ENCODE measurements at places on chromosomes 4 and X.

DNA sequence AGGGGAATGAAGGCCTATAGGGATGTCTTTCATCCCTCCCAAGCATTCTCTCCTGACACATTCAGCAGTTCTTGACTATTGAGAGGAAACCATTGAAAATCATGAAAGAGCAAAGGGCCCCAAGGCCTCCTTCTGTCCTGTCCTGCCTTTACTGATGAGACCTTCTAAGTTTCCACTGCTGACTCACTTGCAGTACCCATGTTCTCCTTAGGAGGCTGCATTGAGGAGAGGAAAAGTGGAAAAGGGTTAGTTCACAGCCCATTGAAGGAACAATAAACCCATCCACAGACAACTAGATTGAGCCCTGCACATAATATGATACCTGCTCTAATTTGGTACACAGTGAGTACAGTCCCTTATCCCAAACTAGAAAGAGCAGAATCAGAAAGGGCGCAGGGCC, 115.1 kb upstream of the PNPLA4 start:
- no peak for DNase-seq

DNA sequence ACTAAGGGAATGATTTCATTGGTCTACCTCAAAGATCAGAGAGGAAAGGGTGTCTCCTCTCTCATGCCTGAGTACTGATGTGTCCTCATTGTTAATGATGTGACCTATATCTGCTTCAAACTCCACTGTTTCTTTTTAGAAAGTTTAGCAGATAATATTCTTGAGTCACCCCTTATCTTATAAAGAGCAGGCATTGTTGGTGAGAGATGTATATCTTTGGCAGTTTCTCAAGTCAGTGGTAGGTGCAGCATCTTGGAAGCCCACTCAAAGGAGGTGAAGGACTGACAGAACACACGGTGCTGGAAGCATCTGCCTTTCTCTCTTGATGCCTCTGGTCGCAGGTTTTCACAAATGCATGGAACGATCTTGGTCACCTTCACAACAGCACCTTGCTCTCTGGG, 71.2 kb downstream of the ZNF518B start:
- no peak for DNase-seq

GRCh38 chr4:152232271-152232670, 303.6 kb downstream of the FBXW7 start:
- no peak for DNase-seq

- no peak for DNase-seq
Measured at GRCh38 chr4:186150926-186151325, 40.4 kb upstream of the CYP4V2 start.

- DNase-seq: no peak
Measured at GRCh38 chr4:89753601-89754066, 83.3 kb downstream of the SNCA start.

- DNase-seq: no peak
Measured at GRCh38 chrX:154727871-154728270, 23.0 kb downstream of the GAB3 start.

GRCh38 chrX:123740536-123740935, 7.7 kb upstream of the THOC2 start:
- no peak for DNase-seq

DNA sequence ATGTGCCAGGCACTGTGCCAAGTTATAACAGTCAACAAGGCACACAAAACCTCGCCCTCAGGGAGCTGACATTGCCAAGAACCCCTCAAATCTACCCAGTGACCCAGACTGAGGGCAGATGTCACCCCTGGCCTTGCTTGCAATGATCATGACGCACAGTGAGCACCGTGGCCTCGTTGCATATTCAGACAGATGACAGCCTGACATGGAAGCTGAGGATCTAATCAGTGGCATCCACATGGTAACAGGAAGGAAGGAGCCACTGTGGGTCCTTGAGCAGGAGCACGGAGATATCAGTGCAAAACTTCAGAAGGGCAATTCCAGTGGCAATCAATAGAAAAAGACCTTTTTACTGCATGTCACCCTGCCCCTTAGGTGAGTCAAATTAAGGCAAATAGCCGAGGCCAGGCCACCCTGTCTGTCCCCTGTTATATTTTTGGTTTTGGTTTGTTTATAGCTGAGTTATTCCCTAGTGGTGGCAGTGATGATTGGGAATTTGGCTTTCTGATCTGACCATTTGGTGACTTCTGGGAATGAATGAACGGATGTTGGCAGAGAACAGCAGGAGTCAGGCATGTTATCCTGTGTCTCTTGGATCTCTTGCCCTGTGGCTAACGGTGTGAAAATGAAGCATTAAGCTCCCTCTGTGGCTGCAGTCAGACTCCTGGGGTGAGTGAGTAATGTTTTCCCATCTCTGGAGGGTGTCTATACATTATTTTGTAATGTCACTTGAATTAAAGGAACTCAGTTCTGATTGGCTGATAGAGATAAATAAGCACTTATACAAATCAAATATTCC, 20.4 kb downstream of the WDR13 start:
- no peak for DNase-seq

- DNase-seq: no peak
Measured at GRCh38 chrX:66030505-66031317, 9.2 kb downstream of the VSIG4 start.

GRCh38 chr4:10612476-10612875, 72.1 kb downstream of the CLNK start:
- no peak for DNase-seq

- no peak for DNase-seq
Measured at GRCh38 chr4:85459736-85460135, 15.2 kb upstream of the ARHGAP24 start.

GRCh38 chrX:134482371-134482770, 22.4 kb downstream of the HPRT1 start:
- DNase-seq: no peak

GRCh38 chr4:60223208-60223923, 976.8 kb upstream of the ADGRL3 start:
- no peak for DNase-seq

DNA sequence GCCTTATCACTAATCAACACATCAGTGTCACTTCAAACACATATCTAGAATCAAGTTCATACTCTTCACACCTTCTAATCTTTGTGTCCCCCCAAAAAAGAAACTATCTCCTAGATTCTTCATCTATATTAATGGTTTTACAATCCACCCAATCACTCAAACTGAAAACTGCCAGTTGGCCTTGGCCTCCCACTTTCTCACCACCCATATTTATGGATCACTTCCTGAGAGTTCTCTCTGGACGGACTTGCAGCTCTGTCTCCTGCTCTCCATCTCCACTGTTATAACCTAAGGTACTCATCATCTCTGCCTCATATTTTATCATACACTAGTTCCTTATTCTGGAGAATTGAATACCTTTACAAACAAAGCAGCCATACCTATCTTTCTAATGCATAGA, 106.1 kb upstream of the ATOH1 start:
- DNase-seq: no peak

- DNase-seq: no peak
Measured at GRCh38 chr4:41734371-41734770, 14.2 kb downstream of the PHOX2B start.

DNA sequence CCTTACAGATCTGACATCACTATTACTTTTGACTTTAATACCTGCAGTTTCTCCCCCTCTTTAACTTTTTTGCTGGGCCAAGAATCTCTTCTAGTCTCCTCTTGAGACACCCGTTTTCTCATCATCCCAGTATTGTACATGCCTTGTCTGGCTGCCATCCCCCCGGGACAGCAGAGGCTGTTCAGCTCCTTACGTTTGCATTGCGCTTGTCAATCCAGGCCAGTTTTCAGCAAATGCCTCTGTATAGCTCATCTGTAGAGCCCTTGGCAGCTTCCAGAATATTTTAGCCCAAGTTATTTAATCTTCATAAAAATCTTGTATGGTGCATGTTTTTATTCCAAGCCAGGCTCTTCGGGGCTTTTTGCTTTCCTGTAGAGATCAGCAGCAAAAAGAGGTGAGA, 22.3 kb upstream of the HOPX start:
- no peak for DNase-seq

DNA sequence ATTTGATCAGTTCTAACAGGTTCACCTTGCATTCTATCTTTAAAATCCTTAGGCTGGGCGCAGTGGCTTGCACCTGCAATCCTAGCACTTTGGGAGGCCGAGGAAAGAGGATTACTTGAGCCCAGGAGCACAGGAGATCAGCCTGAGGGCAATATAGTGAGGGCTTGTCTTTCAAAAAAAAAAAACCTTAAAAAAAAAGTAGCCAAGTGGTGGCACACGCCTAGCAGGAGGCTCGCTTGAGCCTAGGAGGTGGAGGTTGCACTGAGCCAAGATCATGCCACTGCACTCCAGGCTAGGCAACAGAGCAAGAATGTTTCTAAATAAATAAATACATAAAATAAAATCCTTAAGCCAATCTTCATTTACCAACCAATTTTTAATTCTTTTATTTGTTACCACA, 75.6 kb downstream of the PRSS12 start:
- DNase-seq: no peak

DNA sequence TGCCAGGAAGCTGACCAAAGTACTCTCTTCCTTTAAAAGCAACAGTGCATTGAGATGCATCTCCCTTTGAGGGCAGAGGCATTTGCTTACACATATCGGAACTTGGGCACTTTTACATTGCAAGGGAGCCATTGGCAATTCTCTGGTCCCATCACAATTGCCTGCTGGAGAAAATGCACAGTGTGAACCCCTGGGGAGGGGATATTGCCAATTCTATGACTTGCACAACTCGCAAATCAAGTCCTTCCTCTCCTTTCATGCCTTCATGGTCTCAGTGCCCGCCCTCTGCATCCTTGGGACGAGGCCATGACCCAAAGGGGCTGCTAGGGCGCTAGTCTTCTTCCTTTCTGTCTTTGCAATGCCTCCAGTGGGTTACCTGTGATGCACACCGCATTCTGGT, 14.9 kb upstream of the PDZD4 start:
- DNase-seq: no peak

GRCh38 chr4:165877286-165877685, 4.2 kb downstream of the TLL1 start:
- no peak for DNase-seq

GRCh38 chrX:132751063-132751690, 207.3 kb downstream of the HS6ST2 start:
- DNase-seq: no peak

DNA sequence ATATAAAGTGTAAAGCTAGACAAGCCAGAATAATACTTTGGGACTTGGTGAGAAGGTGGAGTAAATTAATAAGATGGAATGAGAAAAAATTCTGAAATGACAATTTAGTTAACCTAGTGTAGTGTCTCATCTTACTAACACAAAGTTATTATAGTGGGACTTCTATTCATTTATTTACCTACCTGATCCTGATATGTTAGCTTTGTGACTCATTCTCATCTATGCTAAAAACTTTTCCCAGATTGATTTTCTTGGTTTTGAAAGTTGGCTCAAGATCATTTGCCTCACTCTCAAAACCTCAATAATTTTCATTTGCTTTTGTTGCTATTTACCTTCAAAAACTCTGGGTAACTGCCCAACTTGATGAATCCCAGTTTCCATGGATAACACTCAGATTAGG, 698.6 kb downstream of the SH3BGRL start:
- DNase-seq: no peak

DNA sequence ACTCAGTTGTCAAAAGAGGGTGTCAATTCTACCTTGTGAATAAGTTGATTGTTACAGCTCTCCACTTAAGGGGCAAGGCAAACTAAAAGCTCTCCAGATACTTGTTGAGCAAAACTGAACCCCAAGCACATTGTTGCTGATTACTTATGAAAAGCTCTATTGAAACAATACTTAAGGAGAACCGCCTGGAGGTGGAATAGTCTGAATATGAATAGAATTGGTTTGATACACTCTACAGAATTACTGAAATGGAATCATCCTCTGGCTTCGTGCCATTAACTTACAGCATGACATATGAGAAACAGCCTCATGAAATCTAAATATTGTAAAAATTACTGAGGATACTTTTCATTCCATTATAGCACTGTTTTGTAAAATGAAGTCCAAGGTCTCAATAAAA, 127.0 kb upstream of the SH3RF1 start:
- DNase-seq: no peak

- DNase-seq: no peak
Measured at GRCh38 chrX:118872102-118872566, 48.5 kb downstream of the ZCCHC12 start.

- DNase-seq: no peak
Measured at GRCh38 chr4:113064244-113064643, 14.8 kb downstream of the ANK2 start.

DNA sequence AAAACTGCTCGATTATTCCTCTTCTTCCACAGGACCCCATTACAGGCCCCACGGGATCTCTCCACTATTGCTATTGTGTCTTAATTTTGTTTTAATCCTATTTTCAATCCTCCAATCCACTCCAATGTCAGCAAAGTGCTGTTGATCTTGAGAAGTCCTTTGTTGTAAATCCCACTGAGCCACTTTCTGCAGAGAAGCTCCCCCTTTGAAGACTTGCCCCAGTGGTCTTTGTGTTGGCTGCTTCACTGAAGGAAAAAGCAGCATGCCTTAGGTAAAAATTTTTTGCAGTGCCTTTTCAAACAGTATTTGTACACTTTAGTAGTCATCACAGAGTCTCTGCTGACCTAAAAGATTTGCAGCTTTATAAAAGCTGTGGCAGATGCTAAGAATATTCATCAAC, 252.0 kb upstream of the SLC7A11 start:
- DNase-seq: no peak

- DNase-seq: peak; percentile 19
Measured at GRCh38 chrX:115642895-115643530, 82.0 kb downstream of the PLS3 start.

GRCh38 chr4:141132072-141132708, 1.1 kb downstream of the RNF150 start:
- no peak for DNase-seq
